ENCODE measurements at places on chromosomes 5 and 9. TPM values are rescaled to one million over a fixed set of nuclear protein-coding genes. Genes with fewer than 3 reads are reported as not detected.

- no peak for DNase-seq
Observed at GRCh38 chr5:142432961-142433360, 108.1 kb upstream of the SPRY4 start.

DNA sequence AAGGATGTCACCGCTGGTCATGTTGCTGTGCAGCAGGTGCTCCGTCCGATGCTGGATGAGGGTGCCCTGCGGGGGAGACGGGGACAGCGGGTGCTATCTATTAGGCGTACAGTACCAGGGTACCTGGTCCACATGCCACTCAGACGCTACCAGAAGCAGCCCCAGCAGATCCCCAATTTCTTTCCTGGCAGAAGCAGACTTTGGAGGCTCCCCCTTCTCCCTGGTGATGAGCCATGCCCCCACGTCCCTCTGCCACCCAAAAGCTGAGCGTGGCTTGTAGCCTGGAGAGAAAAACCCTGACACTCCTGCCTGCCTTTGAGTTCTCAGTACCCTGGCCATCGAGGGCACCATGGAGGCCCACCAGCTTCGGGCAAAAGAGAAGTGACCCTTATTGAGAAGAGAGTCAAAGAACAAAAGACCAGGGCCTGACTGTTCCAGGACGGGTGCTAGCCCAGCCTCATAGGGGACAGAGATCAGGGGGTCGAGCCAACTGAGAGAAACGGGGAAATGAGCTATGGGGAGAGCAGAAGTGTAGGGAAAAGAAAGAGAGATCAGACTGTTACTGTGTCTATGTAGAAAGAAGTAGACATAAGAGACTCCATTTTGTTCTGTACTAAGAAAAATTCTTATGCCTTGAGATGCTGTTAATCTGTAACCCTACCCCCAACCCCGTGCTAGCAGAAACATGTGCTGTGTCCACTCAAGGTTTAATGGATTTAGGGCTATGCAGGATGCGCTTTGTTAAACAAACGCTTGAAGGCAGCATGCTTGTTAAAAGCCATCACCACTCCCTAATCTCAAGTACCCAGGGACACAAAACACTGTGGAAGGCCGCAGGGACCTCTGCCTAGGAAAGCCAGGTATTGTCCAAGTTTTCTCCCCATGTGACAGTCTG lies 62.0 kb upstream of the ZNF354B start:
- DNase-seq: no peak

DNA sequence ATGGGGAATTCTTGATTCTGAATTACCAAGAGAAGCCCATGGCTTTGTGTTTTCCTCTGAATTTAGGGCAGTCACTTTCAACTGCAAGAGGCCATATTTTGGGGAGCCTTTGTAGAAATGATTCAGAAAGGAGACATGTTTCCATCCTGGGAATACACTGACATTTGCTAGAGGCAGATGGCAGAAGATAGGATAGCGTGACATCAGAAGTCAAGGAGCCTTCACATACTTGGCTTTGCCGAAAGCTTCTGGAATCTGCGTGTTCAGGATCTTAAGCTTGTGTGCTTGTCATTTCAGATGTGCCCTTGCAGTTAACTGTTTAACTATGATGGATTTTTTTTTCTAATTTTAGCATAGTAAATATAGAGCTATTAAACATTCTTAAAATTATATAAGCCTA lies 296.2 kb downstream of the ARHGEF28 start:
- DNase-seq: no peak

- no peak for DNase-seq
Observed at GRCh38 chr9:99828054-99828416, 6.3 kb downstream of the NR4A3 start.

OR13C9 gene
- not detected for total RNA-seq
